Muscle of back (tissue), 13 donors: ENCODE measurements at places on chromosomes 5 and 9. TPM values are rescaled to one million over a fixed set of nuclear protein-coding genes. Genes with fewer than 3 reads are reported as not detected.

DNA sequence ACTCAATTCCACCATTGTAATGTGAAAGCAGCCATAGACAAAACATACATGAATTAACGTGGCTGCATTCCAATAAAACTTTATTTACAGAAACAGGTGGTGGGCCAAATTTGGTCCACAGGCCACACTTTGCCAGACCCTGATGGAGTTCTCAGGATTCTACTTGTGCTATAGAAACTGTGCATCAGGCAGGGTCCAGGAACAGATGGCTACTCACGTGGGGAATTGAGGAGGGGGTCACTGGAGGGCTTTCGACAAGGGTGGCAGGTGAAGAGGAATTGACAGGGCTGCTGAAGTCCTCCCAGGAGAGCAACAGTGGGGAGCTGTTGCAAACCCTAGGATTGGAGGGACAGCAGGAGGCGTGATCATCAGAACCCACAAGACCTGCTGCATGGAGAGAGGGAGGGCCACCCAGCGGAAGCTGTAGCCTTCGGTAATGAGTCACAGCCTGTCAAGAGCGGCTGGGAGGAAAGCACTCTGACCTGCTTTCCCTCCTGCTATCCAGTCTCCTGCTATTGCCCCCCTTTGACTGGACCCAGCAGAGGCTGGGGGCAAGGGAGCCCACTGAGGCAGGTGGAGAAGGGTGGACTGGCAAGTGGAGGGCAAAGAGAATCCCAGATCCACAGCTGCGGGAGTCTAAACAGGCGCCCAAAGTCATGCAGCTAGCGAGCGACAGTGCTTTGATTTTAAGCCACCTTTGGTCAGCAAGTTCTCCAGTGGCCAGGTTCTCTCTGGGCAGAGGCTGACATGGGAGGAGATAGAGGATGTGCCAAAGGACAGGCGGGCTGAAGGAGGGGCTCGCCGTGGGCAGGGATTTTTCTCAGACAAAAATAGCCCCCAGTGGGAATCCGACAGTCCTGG, 138.3 kb upstream of the SMIM23 start:
- DNase-seq: no peak

- DNase-seq: no peak
Observed at GRCh38 chr9:6838158-6838557, 80.4 kb downstream of the KDM4C start.

DNA sequence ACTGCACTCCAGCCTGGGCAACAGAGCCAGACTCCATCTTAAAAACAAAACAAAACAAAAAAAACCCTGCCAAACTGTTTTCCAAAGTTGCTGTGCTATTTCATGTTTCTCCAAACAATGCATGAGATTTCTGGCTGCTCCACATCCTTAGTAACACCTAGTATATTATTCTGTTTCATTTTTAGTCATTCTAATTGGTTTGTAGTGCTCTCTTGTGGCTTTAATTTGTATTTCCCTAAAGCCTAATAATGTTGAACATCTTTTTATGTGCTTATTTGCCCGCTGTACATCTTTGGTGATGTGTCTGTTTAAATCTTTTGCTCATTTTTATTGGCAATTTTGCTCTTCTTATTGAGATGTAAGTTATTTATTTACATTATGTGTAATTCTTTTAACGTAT, 18.4 kb upstream of the TTC1 start:
- no peak for DNase-seq

- no peak for DNase-seq
Observed at GRCh38 chr9:76537150-76537646, 78.2 kb downstream of the GCNT1 start.

GRCh38 chr9:134917431-134918373, at the start of gene FCN1:
Gene FCN1, minus strand, starts transcription at chr9:134917912. Its CDS starts 41 bp downstream, at chr9:134917871.
- DNase-seq: no peak

GRCh38 chr5:53944981-53945380, 365.4 kb downstream of the ARL15 start:
- no peak for DNase-seq

GRCh38 chr5:11251247-11251646, 490.2 kb upstream of the DAP start:
- peak; percentile 11 for DNase-seq

The BARHL1 gene
- polyA plus RNA-seq: not detected

The PAEP gene
- polyA plus RNA-seq: 0.81 TPM

The OTULINL gene
- 7.3 TPM for polyA plus RNA-seq

The PCDHGA3 gene
- 1.6 TPM for polyA plus RNA-seq

The CCL27 gene
- 0.52 TPM for polyA plus RNA-seq

The SH2D3C gene
- polyA plus RNA-seq: 22.1 TPM
